Effector memory CD8-positive, alpha-beta T cell (primary cell): ENCODE measurements at places on chromosomes 16 and 17.

DNA sequence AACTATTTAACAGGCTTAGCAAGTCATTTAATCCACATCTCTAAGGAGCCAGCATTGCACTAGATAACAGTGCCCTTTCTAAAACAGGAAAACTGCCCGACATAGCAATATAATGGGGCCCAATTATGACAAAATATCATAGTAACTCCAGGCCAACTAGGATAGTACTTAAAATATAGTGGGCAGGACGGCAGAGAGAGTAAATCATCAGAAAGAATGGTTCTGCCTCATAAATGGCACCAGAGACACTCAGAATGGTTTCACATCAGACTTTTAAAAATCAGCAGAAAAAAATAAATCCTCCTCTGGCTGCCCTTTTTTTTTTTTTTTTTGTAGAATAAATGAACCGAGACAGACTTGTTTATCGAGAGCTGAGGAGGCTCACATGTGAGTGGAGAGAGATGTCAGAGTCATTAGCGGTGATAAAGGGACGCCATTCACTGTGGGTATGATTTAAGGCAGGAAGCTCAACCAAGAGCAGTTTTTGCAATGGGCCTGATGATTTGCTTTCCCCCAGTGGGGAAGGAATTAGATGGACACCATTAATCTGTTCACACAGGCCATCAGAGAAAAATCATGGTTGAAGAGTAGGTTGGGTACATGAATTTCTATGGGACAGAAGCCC, 62.6 kb downstream of the CPPED1 start:
- no peak for DNase-seq

DNA sequence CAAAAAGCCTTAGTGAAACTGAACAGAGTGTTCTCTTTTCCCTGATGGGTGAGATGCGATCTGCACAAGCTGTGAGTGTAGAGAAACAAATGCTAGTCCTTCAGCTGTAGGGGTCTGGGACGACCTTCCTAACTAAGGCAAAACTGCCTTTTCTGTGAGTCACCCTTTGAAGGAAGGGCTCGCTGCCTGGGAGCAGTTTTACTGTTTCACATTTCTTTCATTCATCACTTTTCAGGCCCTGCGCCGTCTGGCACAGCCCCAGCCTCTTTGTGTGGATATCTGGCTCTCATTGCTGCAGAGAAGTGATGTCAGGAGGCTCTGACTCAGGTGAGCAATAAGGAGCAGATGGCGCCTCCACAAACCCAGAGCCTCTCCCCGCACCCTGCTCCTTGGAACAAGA, 57.4 kb downstream of the HS3ST3A1 start:
- no peak for DNase-seq

GRCh38 chr17:46191322-46192188, 1.7 kb downstream of the KANSL1 start:
- DNase-seq = no peak

GRCh38 chr17:82085031-82085861, 12.8 kb downstream of the FASN start:
- no peak for DNase-seq

DNA sequence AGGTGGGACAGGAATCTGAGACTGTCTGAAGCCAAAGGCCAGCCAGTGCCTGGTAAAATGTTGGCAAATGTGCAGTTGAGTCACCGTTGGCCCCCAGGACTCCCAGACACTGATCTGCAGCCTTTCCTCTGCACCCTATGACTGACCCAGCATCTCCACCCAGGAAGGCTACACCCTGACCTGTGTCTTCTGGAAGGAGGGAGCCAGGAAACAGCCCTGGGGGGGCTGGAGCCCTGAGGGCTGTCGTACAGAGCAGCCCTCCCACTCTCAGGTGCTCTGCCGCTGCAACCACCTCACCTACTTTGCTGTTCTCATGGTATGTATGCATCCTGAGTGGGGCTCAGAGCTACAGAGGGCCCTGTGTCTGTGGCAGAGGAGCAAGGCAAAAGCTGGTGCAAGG, 24.0 kb downstream of the ADGRG5 start:
- no peak for DNase-seq

- DNase-seq = no peak
Observed at GRCh38 chr17:7807206-7807605, 26.8 kb upstream of the KDM6B start.

- DNase-seq = no peak
Observed at GRCh38 chr17:28227316-28228108, 91.5 kb upstream of the TMEM97 start.

GRCh38 chr17:76370261-76370993, 14.0 kb upstream of the SPHK1 start:
- DNase-seq = no peak

DNA sequence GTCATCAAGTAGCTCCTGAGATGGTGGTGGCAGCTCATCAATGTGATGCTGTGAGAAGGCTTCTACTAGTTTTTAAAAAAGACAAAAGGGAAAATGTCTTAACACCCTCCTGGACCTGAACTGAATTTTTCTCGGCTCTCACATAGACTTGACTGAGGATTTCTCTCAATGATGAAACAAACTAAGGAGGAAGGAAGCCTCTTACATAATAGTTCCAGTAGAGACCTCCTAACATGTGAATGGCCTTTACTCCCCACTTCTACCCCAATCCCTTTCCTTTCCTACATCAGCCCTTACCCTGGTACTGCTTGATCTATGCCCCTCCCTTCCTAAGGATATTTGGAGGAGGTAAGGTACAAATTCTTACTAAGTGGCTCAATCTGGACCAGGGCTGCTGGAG, 54.8 kb upstream of the MTMR4 start:
- no peak for DNase-seq

DNA sequence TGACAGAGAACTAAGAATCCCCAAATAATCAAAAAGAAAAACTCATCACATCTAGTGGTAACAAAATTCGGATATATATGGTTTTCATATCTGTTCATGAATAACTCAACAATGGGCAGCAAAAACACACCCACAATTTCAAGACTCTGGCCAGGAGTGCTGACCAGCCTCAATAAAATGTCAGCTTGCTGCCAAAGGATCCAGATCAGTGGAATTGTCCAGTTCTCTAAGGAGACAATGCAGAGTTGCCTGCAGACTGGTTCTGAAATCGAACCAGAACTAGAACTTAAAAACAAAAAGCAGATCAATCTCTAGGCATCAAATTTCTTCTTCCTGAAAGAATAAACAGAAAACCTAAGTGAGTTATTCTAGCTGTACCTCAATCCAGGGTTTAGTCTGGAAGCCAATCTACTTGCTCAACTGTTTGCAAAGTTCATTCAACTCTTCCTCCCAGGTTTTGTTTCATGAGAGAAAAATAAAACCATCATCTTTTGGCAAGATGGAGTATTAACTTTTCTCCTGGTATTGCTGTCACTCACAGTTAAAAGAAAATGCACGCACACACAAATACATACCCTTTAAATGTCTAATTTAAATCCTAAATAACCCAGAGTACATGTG, 61.0 kb downstream of the CFDP1 start:
- DNase-seq = no peak

DNA sequence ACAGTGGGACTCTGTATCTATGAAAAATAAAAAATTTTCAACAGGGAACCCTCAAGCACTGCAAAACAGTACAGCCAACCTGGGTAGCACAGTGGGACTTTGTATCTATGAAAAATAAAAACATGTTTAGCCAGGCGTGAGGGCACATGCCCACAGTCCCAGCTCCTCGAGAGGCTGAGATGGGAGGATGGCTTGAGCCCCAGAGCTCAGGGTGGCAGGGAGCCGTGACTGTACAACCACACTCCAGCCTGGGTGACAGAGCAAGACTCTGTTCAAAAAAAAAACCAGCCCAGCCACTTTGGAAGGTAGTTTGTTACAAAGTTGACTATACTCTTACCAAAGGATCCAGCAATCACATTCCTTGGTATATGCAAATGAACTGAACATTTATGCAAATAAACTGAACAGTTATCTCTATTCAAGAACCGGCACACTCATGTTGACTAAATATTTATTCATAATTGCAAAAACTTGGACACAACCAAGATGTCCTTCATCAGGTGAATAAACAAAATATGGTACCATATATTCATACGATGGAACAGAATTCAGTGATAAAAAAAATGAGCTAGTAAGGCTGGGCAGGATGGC, 5.2 kb downstream of the RPH3AL start:
- DNase-seq = no peak
